Mucosa of descending colon (tissue), 3 donors: ENCODE measurements at places on chromosomes 3 and 15.

DNA sequence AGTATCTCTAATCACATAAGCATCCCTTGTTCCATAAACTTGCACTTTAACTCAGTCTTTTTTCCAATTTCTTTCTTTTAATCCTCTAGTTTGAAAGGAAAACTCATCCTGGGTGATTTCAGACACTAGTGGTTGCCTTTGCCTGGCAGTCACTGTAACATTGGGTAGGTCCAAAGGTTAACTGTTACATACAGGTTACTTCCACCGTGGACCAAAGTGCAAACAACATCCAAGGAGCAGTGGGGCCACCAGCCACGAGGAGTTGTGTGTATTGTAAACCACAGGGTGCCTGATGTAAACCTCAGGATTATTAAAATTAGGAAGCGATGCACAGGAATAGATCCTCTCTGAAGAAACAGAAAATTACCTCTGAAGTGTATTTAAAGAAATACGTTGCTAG, 75.0 kb downstream of the HCN4 start:
- DNase-seq, result no peak

DNA sequence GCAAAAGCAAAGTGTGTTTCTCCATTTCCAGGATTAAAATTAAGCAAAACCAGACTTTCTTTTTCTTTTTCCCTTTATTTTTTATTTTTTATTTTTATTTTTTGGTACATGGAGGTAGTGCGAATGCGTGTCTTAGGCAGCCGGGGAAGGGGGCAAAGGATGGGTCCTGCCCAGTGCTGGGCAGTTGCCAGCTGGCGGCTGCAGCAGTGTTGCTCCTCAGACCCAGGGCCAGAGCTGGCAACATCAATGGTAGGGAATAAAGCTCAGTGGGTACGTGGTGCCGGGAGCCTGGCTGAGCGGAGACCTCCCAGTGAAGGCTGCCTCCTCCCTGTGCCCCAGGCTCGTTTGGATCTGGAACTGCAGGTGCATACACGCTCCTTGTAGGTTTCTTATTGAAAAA, 46.3 kb downstream of the POLR2M start:
- DNase-seq, result no peak

DNA sequence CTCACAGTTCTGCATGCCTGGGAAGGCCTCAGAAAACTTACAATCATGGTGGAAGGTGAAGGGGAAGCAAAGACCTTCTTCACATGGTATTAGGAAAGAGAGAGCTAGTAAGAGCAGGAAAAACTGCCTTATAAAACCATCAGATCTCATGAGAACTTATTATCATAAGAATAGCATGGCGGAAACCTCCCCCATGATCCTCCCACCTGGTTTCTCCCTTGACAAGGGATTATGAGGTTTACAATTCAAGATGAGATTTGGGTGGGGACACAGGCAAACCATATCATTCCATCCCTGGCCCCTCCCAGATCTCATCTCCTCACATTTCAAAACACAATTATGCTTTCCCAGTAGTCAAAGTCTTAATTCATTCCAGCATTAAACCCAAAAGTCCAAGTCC, 34.6 kb upstream of the TMEM45A start:
- no peak for DNase-seq

GRCh38 chr3:71641674-71642073, 58.1 kb upstream of the FOXP1 start:
- DNase-seq, result no peak

GRCh38 chr3:69005791-69006482, 7.5 kb downstream of the EOGT start:
- no peak for DNase-seq

DNA sequence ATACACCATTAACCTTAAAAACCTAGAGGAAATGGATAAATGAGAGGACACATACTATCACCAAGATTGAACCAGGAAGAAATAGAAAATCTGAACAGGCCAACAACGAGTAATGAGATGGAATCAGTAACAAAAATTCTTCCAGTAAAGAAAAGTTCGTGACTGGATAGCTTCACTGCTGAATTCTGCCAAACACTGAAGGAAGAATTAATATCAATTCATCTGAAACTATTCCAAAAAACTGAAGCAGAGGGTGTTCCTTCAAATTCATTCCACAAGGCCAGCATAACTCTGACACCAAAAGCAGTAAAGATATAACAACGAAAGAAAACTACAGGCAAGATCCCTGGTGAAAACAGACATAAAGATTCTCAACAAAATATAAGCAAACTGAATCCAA, 195.8 kb upstream of the GPR149 start:
- no peak for DNase-seq
